NCI-H146 (cell line): ENCODE measurements at places on chromosomes 7 and 10.

DNA sequence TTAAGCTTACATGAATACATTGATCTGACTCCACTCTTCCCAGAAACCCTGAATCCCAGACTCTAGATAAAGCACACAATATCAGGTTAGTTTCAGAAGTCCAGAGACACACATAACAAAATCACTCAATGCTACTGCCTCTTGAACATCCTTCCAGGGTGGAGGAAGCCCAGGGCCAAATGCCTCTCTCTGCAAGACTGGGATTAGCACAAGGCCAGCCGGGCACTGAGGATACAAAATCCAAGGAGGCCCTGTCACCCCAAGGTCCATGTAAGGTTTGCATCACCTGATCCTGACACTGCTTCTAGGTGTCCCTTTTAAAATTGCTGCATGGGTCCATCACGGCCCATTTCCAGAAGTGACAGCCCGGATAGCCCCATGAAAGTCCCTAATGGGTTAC is 2.6 kb upstream of the PLXNA4 start:
- no peak for DNase-seq

DNA sequence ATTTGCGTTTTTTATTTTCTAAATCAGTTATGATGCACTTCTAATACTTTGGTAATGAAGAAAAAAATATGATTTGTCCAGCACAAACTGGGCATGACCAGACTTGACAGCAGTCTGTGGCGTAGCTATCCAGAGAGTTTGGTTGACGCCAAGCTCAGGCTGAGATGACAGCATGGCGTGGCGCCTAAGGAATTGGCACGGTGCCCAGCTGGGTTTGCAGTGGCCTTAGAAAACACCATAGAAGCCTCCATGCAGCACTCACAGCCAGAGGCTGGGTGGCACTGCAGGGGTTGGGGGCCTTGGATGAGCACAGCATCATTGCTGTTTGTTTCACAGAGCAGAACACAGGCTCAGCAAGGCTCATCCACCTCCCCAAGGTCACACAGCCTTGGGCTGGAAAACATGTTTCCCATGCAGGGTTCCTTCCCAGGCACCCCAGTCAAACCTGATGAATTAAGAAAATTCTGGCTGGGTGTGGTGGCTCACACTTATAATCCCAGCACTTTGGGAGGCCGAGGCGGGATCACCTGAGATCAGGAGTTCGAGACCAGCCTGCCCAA is 88.9 kb downstream of the GTF2IRD1 start:
- peak; percentile 74 for DNase-seq

DNA sequence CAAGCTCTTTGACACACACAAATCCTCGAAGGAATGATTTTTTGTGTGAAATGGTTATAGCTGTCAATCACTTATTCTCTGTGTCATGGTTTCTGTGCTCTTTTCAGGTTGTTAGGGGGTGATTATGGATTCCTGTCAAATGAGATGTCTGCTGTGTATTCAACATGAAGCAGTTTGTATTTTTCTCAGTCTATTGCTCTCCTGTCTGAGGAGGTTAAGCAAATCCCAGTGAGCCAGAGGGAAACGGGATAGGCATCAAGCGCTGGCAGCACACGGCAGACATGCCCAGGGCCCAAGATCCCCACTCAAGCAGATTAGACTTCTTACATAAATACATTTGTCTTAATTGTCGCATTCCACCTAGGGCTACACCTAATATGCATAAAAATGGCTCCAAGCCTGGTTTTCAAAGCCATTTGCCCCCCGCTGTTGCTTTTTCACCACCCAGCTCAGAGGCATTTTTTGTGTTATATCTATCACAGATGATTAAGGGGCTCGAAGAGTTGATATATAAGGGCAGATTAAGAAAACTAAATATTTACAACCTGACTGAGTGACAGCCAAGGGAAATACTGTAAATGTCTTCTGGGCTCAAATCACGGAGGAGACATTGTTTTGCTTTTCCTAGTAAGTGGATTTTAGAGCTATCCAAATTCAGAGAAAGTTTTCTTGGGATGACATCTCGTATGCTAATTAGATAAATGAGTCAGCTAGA is 192.7 kb upstream of the LRGUK start:
- DNase-seq = peak; percentile 29

DNA sequence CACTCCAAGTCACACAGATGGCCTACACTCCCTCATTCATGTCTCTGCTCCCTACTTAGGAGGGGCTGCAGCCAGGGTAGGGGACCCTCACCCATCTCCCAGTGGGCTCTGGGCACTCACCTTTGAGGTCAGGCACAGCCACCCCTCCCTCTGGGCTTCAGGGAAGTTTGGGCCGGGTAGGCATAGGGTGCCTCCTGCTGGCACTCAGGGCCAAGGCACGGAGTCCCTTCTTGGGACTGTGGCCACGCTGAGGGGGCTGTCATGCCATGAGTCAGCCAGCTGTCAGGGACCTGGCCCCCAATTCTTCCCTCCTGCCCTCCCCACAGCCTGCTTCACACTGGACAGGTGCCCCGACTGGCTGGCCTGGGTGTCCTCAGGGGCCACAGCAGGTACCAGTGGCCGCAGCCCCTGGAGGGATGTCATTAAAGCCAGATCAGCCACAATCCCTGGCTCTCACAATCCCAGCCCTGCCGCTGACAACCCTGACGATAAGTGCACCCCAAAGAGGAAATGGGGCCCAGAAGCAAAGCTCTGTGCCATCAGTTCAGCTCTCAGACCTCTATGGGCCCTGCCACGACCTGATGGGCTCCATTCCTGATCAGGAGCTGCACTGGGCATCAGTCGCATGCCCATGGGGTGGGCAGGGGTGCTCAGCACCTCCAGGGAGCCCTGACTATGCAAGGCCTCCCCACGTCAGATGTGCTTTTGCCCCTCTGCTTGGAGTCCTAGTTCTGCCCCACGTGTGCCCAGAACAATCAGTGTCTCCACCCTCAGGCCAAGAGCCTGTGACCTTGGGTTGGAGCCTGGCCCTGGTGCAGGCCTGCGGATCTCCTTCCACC is 34.1 kb upstream of the RET start:
- DNase-seq = no peak

DNA sequence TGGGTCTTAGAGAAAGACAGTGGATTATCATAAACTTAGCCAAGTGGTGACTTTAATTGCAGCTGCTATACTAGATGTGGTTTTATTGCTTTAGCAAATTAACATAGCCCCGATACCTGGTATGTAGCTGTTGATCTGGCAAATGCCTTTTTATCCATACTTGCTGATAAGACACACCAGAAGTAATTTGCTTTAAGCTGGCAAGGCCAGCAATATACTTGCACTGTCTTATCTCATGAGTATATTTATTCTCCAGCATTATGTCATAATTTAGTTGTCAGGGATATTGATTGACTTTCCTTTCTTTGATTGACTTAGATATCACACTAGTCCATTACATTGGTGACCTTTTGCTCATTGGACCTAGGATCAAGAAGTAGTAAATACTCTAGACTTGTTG is 12.8 kb downstream of the TMEM229A start:
- no peak for DNase-seq

DNA sequence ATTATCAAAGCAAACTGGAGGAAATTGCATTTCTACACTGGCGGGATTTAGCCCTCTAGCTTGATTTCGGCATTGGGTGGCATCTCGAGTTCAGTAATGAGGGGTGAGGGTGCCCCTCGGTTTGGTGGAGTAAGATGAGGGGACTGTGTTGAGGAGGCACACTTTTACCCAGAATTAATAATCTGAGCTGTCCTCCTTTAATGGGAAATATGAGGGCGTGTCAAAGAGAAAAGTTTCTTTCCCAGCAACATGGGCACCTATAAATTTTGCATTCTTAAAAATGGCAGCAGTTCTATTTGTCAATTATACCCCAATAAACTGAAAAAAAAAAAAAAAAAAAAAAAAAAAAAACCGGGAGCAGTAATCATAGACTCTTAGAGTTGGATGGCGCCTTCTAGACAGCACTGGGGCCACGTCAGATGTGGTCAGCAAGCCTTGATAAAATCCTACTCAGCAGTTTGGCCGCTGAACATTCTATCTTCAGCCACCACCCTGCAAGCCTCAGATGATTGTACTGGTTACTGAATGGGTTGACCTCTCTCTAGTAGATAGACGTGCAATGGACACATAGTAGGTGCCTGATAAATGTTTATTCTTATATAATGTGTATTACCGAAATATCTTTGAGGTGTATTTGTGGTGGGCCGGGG is 931 bp downstream of the PAPSS2 start:
- no peak for DNase-seq

GRCh38 chr10:101287183-101287996 is 58.1 kb upstream of the LBX1 start:
- no peak for DNase-seq
